ENCODE measurements at places on chromosomes 11 and 22.

- DNase-seq = no peak
Observed at GRCh38 chr22:29348041-29348440, 32.5 kb upstream of the RASL10A start.

- DNase-seq = no peak
Observed at GRCh38 chr11:85526564-85526963, 100.6 kb downstream of the DLG2 start.

DNA sequence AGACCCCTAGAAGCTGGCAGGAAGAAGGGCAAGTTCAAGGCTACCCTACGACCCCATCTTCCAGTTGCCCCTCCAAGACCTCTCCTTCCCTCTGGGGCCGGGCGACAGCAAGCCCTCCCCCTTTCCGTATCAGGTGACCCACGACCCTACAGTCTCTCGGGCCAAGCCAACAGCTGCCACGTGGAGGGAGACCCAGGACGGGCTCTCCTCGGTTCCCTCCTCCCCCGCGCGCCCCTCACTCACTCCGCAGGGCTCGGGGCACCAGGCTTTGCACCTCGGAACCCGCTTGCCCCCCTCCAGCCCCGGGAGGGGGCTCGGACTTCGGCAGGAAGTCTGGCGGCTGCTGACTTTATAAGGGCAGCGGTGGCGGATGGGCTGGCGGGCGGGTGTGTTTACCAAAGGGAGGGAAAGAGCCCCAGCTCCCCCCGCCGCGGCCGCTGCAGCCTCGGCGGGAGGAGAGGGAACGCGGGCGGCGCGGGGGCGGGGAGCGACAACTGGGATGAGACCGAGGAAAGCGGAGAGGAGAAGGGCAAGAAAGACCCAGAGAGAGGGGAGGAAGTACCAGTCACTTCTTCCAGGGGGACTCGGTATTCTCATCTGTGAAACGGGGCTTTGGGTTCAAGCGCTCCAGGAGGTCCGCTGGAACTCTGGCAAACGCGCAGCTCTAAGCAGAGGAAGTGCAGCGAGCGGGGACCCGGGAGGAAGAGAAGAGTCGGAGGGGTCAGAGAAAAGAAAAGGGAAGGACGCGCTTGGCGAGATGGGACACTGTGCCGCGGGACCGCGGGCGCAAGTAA, 767 bp downstream of the SLC43A1 start:
- peak; percentile 10 for DNase-seq

DNA sequence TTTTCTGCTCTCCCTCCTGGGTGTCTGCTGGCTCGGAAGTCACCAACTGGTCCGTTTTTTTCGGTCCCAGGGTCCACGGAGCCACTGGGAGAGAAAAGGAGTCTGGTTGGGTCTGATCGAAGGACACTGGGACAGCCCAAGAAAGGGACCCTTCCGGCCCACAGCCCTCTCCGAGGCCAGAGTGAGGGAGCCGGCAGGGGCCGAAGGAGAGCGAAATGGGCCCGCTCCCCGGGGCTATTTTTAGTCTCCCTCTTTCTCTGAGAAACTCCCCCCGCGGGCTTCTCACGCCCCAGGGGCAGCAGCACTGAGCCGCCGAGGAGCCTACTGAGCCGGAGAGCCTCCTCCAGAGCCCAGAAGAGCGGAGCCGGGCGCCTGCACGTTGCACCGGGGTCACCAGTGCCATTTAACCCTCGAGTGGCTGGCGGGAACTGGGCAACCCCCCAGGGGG, 1.9 kb downstream of the ESAM start:
- DNase-seq = no peak

- DNase-seq = no peak
Observed at GRCh38 chr11:85827748-85828639, 17.1 kb upstream of the SYTL2 start.

GRCh38 chr22:49569286-49570031, 258.2 kb downstream of the BRD1 start:
- DNase-seq = no peak

DNA sequence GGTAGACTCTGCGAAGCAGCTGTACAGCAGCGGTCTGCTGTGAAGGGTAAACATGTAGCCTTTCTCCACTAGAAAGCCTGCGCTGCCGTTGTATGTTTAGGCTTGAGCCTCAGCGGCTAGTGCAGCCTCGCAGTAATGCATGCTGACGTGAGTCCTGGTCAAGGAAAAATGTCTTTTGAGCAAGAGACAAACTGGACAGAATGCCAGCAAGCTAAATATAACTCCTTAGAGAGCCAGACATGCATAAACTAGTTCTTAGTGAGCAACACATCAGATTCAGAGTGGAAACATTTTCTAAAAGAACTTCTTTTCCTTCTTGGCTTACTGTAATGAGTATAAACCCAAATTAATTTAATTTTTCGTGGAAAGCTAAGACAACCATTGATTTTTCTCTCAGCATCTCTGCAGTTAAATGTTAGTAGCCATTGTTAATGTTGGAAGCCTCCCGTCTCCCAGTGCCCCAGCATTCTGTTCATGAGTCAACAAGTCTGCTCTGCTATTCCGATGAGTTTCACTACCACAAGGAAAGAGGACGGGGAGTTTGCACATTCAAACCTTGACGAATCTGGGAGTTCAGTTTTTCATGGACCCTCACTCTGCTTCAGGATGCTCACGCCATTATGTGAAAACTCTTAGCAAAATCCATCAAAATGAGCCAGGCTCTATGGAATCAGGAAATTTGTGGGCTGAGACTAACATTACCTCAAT, 51.4 kb downstream of the JAM3 start:
- peak; percentile 25 for DNase-seq

GRCh38 chr11:111570796-111571195, 30.3 kb downstream of the LAYN start:
- DNase-seq = no peak

- DNase-seq = no peak
Observed at GRCh38 chr11:19714022-19714386, 1.4 kb downstream of the NAV2 start.

GRCh38 chr22:38069372-38070249, 12.4 kb downstream of the PICK1 start:
- no peak for DNase-seq

- DNase-seq = no peak
Observed at GRCh38 chr11:84455691-84456090, 1169.5 kb upstream of the CCDC90B start.

DNA sequence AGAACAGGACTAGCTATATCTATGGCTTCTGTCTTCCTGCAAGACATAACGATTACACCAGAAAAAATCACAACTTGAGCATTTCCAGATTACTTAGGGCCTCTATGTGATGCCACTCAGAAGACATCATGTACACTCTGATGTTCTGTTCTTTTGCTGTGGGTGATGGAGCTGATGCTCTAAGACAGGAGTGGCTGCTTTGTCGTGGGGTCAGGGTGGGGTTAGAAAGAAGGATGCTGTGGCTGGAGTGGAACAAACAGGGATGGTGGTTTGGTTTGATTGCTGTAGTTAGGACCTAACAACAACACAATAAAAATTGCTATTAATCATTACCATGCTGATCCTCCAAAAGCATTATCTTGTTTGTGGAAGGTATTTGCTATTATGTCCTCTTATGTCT, 120.3 kb upstream of the ARHGAP20 start:
- no peak for DNase-seq

DNA sequence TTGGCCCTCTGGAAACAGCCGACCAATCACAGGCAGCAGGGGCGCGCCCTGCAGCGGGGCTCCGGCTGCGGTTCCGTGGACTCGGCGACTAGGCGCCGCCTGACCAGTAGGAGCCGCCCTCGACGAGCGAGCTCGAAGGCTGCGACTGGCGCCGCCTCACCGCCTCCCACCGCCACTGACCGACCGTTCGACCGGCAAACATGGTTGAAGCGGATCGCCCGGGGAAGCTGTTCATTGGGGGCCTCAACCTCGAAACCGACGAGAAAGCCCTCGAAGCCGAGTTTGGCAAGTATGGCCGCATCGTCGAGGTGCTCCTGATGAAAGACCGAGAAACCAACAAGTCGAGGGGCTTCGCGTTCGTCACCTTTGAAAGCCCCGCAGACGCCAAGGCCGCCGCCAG, at the start of gene RBMXL2:
Gene RBMXL2, plus strand, starts transcription at position 78 of the 400 bp plus-strand sequence. Its CDS starts 123 bp downstream, at position 201.
- no peak for DNase-seq

DNA sequence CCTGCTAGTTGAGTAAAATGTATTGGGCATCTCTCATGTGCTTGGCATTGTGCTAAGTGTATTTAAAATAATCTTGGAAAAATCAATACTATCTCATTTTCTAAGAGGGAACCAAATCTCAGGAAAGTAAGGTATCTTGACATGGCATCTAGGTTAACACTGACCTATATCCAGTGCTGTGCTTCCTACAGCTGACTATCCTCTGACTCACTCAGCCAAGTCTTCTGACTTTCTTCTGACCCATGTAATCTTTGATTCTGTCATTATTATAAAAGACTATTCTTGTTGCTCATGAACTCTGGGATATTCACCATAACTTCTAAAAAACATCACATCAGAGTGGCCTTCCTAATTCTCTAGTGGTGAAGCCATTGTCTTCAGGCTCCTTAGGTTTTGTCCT, 304.1 kb upstream of the TENM4 start:
- DNase-seq = no peak

GRCh38 chr11:65014726-65015227, 817 bp downstream of the ARL2 start:
- no peak for DNase-seq

DNA sequence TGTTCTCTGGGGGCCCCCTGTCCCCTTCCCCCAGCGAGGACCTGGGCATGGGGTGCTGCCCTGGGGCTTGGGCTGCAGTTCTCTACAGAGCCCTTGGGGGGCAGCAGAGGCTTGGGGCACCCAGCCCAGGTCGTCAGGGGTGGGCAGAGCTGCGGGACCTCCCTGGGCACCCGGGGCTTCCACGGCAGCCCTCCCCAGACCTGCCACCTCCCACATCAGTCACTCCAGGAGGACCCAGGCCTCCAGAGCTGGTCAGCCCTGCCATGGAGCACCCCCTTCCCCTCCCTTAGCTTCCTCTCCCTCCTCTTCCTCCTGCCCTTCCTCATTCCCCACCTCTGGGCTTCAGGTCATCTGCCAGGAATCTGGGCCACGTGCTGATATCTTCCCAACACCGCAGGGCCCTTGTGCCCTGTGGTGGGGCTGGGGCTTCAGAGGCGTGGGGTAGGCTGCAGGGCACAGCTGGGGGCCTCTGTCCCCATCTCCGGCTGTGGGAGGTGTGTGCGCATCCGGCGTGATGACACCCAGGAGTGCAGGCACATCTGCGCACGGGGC, 5.8 kb downstream of the TSPAN4 start:
- no peak for DNase-seq

- no peak for DNase-seq
Observed at GRCh38 chr11:57287884-57288283, 36.9 kb downstream of the TNKS1BP1 start.

GRCh38 chr22:50600538-50600937, at the start of gene MAPK8IP2:
TSS of gene MAPK8IP2 (plus strand) at chr22:50600793. CDS start at chr22:50600819, 26 bp downstream.
- peak; percentile 38 for DNase-seq

DNA sequence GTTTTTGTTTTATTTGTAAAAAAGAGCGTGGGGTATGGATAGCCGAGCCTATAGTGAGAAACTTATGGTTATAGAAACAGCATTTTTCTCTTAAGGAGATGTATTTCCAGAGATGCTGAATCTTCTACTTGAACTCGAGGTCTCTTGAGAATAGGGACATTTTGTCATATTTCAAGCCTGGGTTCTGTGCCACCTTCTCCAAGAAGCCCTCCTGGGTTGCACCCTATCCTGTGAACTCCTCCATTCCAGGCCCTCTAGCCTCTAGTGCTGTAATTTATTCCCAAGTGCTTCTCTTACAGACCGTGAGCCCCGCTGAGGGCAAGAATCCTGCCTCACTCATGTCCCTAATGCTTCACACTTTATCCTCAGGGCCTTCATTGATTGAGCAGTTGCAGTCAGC, 108.6 kb downstream of the KIAA1671 start:
- no peak for DNase-seq

- DNase-seq = no peak
Observed at GRCh38 chr11:115642660-115643059, 138.4 kb upstream of the CADM1 start.

- no peak for DNase-seq
Observed at GRCh38 chr11:1121813-1122663, 35.7 kb upstream of the MUC5AC start.

GRCh38 chr11:125569915-125570621, 791 bp downstream of the EI24 start:
- DNase-seq = no peak

DNA sequence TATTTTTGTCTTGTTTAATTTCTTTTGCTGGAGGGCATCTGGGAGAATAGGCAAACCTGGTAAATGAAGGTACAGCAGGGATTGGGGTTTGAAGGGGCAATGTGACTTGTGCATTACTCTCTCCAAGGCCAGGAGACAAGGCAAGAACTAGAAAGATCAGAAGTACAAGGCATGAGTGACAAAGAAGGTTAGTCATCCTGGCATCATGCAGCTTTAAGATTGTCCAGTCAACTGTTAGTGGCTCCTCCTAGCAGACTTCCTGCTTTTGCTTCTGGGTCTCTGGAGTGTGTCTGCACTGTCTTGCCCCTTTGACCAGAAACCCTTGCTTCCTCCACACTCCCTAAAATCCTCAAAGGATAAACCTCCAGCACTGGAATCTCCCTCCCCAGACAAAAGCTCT, 27.2 kb upstream of the GLYATL1 start:
- DNase-seq = no peak

DNA sequence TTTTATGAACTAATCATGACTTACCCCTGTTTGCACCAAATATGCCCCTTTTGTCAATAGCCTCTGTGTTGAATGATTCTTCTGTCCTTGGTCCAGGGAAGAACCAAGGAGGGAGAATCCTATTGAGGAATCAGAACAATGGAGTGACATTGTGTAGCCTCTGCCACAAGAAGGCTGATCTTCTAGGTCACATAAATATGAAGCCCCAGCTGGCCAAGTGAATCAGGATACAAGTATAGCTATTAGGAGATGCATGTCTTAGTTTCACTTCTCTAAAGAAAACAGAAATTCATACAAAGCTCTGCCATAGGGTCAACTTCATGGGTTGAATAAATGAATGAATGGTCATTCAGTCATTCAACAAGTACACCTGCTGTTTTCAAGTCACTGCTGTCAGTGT, 118.2 kb upstream of the BLID start:
- DNase-seq = no peak
